ENCODE measurements at places on chromosomes 1 and 21.

- no peak for DNase-seq
These were observed 19.4 kb downstream of the ATP2B4 start for GRCh38 chr1:203645996-203646395.

GRCh38 chr1:176790786-176791185 lies 327.8 kb downstream of the PAPPA2 start:
- no peak for DNase-seq

- no peak for DNase-seq
These were observed 30.5 kb downstream of the ZCCHC17 start for GRCh38 chr1:31327381-31327780.

DNA sequence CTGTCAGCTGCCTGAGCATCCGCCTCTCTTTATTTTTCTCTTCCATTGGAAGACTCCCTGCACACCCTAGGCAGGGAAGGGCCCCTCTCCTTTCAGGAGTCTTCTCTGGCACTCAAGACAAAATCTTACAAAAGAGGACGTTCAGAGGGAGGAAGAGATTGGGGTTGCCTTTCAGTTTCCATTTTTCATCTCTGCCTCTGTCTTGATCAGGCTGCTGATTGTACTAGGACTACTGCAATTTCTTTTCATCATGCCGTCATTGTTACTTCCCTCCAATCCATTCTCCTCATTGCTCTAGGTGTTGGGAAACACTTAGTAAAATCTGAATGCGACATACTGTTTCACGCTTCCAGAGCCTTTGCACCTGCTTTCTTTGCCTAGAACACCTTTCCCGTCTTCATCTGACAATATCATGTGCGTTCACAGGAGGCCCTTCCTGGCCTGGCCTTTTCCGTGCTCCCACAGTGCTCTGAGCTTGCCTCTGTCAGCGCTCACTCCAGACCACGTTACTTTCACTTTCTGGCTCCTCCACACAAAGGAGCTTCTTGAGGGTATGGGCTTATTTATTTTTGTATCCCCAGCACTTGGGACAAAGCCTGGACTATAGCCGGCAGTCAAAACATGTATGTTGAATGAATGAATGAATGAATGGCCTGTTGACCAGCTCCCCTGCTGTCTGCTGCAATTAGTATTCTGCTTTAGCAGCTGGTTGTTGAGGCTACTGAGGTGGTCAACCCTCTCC lies 10.9 kb downstream of the LRRC71 start:
- no peak for DNase-seq

- peak; percentile 41 for DNase-seq
These were observed 129.7 kb upstream of the FAM72C start for GRCh38 chr1:144101397-144102045.

- no peak for DNase-seq
These were observed 153.4 kb downstream of the ETS2 start for GRCh38 chr21:38958940-38959691.

DNA sequence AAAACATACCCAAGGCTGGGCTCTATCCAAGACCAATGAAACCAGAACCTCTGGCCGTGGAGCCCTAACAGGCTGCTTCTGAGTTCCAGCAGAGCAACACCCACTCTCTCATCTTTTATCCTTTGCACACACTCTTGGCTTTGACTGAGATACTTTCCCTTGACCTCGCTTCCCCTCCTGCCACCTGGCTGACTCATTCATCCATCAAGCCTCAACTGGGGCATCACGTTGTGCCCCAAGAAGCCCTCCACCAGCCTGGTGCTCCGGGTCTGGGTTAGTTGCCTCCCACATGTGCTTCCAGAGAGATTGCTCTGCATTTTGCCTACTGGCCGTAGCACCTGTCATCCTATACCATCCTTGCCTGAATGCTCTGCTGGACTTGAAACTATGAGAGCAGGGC lies 34.5 kb upstream of the SERBP1 start:
- DNase-seq: no peak

DNA sequence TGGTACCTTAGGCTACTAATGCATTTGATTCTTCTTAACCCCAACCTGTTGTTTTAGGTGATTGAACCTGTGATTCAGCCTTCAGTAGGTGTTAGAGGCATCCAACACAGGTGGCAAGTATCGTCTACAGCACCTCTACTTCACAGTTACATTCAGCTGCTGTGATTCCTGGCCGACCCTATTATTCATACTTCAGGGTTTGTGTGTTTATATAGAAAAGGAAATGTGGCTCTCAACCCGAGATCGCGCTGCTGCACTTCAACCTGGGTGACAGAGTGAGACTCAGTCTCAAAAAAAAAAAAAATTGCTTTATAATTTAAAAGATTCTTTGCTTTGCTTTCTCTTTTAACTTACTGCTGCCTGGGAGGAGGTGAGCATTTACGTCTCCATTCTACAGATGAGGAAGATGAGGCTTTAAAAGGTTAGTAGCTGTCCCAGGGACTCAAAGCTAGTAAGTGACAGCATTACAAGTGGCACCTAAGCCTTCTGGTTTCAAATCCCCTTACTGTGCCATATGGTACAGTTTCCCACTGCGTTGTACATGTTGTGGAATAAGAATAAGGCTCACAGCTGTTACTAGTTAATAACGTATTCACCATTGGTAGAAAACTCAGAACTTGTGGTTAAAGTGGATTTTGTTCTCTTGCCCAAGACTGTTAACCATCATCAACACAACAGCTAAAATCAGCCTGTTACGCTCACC lies 9.9 kb upstream of the GPR25 start:
- DNase-seq: no peak

DNA sequence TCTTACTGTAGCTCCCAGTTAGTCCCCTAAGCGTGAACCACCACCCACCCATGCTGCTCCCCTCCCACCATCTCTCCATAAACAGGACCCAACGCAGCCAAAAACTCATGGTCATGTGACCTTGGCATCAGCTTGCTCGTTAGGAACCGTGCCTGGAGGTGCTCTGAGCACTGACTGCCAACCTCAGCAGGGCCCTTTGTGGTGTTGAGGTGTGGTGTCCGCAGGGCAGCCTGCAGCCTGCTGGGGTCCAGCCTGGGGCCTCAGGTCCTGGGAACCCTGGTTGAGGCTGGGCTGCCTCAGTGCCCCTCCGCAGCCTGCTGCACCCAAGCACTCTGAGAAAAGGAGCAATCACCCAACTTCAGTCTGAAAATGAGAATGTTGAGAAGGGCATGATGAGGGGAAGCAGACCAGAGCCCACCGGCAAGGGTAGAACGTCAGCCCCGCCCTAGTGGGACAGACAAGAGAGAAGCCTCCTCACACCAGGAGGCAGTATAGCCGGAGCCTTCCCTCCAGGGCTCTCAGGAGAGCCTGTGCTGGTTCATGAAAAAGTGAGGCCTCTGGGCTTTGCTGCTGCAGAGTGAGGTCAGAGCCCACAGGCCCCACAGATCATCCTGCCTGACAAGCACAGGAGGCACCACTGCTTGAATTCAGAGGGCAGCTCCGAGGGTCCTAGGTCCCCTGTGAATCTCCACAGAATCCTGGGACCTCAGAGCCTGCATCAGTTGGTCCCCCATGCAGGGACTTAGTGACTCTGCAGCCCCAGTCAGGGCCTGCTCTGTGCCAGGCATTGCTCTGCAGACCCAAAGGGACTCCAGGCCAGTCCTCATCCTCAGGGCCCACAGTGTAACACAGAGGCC lies 4.9 kb upstream of the COL6A2 start:
- no peak for DNase-seq

DNA sequence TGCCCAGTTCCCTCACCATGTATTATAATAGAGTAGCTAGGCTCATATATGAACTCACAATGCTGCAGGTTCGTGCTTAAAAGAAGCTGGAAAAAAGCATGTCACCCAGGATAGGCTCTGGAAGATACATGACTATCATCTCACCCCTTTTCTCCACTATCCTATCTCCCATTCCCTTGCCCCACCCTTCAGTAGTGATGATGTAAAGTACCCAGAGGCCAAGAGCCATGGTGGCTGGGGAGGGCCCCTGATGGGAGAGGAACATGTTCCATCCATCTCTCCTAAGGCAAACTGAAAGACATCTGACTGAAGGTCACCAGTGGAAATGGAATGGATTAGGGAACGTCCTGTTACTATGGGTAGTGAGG lies 20.3 kb upstream of the RBBP5 start:
- no peak for DNase-seq

DNA sequence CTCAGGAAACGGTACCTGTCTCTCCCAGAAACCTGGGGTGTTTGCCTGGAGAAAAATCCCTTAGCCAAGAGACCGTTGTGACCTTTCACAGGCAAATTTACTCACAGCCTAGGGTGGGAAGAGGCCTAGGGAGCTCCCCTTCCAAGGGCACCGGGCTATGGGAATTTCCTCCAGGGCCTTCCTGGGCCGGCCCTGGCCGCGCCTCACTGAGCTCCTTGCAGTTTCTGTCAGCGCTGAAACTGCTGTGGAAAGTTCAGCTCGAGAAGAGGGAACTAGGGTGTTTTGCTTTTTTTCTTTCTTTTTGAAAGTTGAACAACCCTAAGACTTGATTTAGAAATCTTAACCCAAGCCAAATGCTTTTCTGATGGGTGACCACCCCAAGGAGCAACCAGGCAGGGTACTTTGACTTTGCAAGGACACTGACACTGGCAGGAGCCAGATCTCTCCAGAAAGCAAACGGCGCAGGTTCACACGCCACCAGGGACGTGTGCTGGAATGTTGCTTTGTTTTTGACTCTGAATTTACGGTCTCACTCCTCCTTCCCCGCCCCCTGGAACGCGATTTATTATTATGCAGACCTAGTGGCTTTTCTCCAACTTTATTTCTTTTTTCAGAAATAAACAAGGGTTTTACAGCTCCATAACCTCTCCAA lies 229.6 kb upstream of the JUN start:
- no peak for DNase-seq

GRCh38 chr1:49026230-49026811 lies 249.6 kb upstream of the BEND5 start:
- no peak for DNase-seq

DNA sequence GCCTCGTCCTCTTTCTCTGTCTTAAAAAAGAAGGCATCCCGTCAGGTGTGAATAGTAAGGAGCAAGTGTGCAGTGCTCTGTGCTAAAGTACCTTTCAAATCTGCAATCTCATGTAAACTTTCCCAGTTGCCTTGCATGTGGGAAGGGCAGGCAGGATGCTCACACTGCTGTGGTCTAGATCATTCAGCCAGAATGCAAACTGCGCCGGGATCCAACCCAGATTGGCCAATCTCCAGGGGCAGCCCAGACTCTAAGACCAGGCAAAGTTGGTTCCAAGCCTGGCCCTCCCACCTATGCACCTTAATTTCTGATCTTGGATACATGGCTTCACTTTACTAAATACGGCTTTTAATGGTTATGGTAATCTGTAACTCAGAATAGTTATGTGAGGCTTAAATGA lies 3.2 kb upstream of the MAP1LC3C start:
- DNase-seq: no peak

GRCh38 chr1:53586765-53587164 lies 127.6 kb downstream of the DMRTB1 start:
- DNase-seq: no peak

- DNase-seq: no peak
These were observed 28.6 kb downstream of the AK4 start for GRCh38 chr1:65176591-65176990.

DNA sequence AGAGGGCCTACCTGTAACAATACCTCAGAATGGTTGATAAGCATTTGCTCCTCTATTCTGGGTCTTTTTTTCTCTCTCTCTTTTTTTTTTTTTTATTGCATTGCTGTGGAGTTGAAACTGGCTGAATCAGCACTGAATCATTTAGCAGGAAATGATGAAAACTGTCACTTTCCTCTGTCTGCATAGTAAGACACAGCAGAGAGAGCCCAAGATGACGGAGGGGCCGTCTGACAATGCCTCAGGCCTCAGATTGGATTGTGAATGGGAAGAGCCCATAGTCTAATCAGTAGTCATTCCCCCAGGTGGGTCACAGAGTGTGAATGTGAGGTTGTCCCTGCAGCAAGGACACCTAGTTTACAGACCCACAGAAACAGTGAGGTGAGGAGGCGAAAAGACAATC lies 193.2 kb upstream of the PLXNA2 start:
- no peak for DNase-seq

DNA sequence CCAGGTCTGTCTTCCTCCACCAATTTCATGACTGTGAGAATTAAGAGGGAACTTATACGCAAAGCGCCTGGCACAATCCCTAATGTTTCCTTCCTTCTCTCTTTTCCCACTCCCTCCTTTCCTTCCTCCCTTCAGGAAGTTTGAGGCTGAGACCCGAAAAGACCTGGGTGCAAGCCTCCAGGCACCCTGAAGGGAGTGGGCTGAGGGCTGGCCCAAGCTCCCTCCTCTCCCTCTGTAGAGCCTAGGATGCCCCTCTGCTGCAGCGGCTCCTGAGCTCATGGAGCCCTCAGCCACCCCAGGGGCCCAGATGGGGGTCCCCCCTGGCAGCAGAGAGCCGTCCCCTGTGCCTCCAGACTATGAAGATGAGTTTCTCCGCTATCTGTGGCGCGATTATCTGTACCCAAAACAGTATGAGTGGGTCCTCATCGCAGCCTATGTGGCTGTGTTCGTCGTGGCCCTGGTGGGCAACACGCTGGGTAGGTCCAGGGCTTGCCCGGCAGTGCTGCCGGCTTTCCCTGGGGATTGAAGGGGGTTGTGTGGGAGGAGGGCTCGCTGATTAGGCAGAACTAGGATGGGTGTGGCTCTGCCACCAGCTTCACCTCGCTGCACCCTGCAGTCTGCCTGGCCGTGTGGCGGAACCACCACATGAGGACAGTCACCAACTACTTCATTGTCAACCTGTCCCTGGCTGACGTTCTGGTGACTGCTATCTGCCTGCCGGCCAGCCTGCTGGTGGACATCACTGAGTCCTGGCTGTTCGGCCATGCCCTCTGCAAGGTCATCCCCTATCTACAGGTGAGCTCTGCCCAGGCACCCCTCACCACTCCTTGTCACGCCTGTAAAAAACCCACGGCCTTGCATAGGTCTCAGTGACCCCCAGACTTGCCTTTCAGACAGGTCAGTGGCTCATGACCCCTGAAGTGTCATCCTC lies 1.7 kb downstream of the HCRTR1 start:
- no peak for DNase-seq

DNA sequence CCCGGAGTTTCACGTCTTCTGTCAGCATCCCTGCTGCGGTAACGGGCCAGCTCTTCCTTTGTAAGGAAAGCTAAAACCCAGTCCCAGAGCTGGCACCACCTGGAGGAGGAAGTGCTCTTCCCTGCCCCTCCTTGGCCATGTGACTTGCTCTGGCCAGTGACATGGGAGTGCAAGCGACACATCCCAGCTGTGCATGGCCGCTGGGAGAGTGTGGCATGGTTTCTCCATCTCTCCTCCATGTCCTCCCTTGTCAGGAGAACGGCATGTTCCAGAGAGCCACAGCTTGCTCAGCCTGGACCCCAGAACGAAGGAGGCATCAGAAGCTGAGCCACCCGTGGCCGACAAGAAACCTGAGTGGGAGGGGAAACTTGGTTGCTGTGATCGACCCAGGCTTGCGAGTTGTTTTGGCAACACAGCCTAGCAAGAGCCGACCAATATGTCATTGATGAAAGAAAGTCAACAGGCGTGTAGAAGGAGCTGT lies 2.7 kb upstream of the PRXL2B start:
- DNase-seq: peak; percentile 74

Measured in CD4-positive, alpha-beta memory T cell (primary cell).